ENCODE measurements at places on chromosomes 2 and 18. TPM values are rescaled to one million over a fixed set of nuclear protein-coding genes. Genes with fewer than 3 reads are reported as not detected.

C2orf80 gene
- not detected for total RNA-seq

SCN2A gene
- 0.21 TPM for total RNA-seq

NAPG gene
- 50.3 TPM for total RNA-seq

SNED1 gene
- not detected for total RNA-seq

CIB4 gene
- total RNA-seq: not detected

FMNL2 gene
- 28.3 TPM for total RNA-seq

STAT4 gene
- total RNA-seq: 13.6 TPM

TRIM43 gene
- not detected for total RNA-seq

APCDD1 gene
- total RNA-seq: not detected

ATP6V1B1 gene
- not detected for total RNA-seq

SERPINB4 gene
- total RNA-seq: 10.8 TPM

TEKT4 gene
- not detected for total RNA-seq

CRYGD gene
- total RNA-seq: not detected

TDRD15 gene
- not detected for total RNA-seq

BCS1L gene
- 45.5 TPM for total RNA-seq

ALPI gene
- total RNA-seq: not detected

PTMA gene
- total RNA-seq: 693 TPM

CCDC148 gene
- total RNA-seq: 0.21 TPM

KLHL30 gene
- total RNA-seq: 0.85 TPM

SNORC gene
- 1.3 TPM for total RNA-seq

NFE2L2 gene
- total RNA-seq: 114 TPM

SFT2D3 gene
- total RNA-seq: 2.7 TPM

FRZB gene
- total RNA-seq: under 0.01 TPM

TMEM17 gene
- total RNA-seq: 1.2 TPM

CPS1 gene
- 19.8 TPM for total RNA-seq

ALLC gene
- not detected for total RNA-seq
